Neural progenitor cell (in vitro differentiated cells): ENCODE measurements at places on chromosomes 1 and 21. TPM values are rescaled to one million over a fixed set of nuclear protein-coding genes. Genes with fewer than 3 reads are reported as not detected.

DNA sequence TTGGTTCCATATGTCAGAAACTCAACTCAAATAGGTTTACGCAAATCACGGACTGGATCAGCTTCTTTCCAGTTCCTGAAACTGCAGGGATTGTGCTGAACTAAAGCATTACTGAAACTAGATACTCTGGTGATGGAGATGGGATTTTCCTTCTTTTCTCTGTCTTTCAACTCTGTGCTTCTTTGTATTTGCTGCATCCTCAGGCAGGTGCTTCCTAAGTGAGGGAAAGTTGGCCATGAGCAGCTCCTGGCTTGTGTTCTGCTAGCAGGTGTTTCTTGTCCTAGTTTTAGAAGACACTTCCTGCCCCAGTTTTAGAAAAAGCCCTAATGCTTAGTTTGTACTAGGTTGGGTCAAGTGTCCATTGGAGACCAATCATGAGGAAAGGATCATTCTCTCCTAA, 86.7 kb upstream of the USP24 start:
- no peaks in the 10 kb centered on the region for H3K36me3 ChIP-seq
- H3K4me3 ChIP-seq, result no peak overlapping the region
- no peak for DNase-seq
- no peak overlapping the region for H3K27ac ChIP-seq

Gene TMEM82
- 0.56 TPM in 1 of 2 replicates, not detected in the other for total RNA-seq

DNA sequence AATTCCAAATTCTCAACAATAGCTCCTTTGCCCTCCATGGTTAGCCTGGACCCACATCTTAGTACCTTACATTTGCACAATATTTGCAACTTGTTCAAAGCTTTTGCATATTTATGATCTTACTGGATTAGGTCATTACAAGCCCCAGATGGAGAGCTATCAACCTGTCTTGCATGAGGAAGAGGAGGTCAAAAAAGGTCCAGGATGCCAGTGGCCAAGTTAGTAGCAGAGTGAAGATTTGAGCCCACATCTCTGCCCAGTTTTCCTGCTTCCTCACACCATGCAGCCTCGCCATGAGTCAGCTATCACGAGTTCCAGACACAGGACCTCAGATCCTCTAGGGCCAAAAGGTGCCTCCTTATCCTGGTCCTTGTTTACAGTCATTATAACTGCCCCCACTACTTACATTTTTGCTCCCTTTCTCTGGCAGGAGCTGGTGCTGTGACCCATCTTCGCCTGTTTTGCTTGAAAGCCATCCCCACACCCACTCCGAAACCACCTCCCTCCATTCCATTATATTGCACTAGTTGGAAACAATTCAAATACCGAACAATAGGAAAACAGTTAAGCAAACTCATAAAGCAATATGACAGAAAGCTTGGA, 5.0 kb upstream of the AHCYL1 start:
- H3K36me3 ChIP-seq, result no peaks in the 10 kb centered on the region
- DNase-seq, result no peak
- no peak overlapping the region for H3K27ac ChIP-seq
- H3K4me1 ChIP-seq, result peaks cover 6% of the 10 kb centered on the region
- H3K4me3 ChIP-seq, result no peak overlapping the region
- H3K27me3 ChIP-seq, result no peaks in the 10 kb centered on the region

- no peak for DNase-seq
- no peak overlapping the region for H3K27ac ChIP-seq
- peaks cover 33% of the 10 kb centered on the region for H3K4me1 ChIP-seq
- no peak overlapping the region for H3K4me3 ChIP-seq
- no peaks in the 10 kb centered on the region for H3K36me3 ChIP-seq
- peaks cover 64% of the 10 kb centered on the region for H3K27me3 ChIP-seq
Observed at GRCh38 chr1:155073377-155074242, 5.0 kb upstream of the EFNA3 start.

DNA sequence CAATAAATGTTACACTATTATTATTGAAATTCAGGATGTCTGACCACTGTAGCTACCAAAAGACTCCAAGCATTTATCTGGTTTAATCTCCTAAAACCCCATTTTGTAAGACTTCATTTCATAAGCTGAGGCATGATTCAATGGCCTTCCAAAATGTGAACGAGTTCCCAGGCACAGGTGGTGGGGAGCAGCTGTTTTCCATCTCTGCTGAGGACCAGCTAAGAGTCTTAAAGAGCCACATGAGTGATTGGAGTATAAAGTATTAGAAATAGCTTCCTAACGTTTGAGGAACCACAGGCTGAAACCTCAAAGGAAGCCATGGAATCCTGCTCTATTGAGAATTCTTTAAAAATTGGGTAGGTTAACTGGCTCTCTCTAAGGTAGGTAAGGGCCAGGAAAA, 44.9 kb downstream of the SEC16B start:
- H3K4me3 ChIP-seq, result no peak overlapping the region
- no peaks in the 10 kb centered on the region for H3K36me3 ChIP-seq
- H3K27me3 ChIP-seq, result no peaks in the 10 kb centered on the region
- no peak for DNase-seq
- H3K27ac ChIP-seq, result no peak overlapping the region
- peaks cover 18% of the 10 kb centered on the region for H3K4me1 ChIP-seq

GRCh38 chr21:42027822-42028765, 17.9 kb upstream of the ZBTB21 start:
- peaks cover 7% of the 10 kb centered on the region for H3K4me1 ChIP-seq
- H3K36me3 ChIP-seq, result no peaks in the 10 kb centered on the region
- DNase-seq, result no peak
